ENCODE measurements at places on chromosomes 5 and 9.
A peak's percentile ranks its signal among the peaks of the same experiment; 100 is the strongest.

- DNase-seq: no peak
Measured at GRCh38 chr5:154345255-154345952, 100.4 kb upstream of the SAP30L start.

DNA sequence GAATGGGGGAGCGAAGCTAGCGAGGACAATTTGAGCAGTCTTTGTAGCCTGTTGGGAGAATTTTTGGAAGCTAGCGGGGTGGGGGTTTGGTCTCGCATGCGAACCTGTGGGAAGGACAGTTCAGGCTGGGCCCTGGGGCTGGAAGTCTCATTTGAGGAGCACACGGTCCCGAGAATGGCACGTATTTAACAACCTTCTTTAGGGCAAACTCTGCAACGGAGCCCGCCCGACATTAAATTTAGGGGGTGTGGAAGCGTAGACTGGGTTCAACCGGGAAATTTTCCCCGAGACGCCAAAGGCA, 35.2 kb upstream of the NFIB start:
- no peak for DNase-seq

DNA sequence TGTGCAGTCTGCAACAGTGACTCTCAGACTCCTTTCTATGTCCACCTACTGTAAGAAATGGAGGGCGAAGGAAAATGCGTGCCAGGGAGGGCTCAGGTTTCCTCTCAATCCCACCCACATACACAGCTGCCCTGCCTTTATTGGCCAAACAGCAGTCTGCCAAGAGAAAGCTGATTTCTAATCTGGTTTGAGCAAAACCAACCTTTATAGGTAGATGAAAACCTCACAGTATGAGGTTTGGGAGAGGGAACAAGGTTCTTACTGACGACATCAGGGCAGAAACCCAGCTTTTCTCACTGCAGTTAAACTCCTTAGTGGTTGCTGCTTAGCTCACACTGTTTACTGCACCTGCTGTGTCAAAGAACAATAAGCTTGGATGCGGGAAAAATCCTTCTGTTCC, 152.3 kb upstream of the KLF9 start:
- DNase-seq: peak; percentile 44

- DNase-seq: no peak
Measured at GRCh38 chr9:126341902-126342301, 15.3 kb downstream of the MVB12B start.

DNA sequence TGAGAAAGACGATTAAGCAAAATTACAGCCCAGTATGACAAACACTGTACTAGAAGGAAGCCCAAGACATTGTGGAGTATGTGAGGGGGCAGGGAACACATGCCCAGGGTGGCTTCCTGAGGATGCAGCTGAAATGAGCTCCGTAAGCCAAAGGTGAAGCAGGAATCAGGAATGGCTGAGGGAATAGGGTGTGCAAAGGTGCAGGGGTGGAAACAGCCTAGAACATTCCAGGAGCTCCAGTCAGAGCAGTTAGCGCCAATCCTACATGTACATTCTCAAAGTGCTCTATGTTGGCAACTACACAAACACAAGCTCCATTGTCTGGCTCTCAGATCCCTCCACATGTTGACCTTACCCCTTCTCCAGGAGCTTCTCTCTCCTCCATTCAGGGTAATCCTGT, 257.9 kb downstream of the MAN2A1 start:
- DNase-seq: no peak

DNA sequence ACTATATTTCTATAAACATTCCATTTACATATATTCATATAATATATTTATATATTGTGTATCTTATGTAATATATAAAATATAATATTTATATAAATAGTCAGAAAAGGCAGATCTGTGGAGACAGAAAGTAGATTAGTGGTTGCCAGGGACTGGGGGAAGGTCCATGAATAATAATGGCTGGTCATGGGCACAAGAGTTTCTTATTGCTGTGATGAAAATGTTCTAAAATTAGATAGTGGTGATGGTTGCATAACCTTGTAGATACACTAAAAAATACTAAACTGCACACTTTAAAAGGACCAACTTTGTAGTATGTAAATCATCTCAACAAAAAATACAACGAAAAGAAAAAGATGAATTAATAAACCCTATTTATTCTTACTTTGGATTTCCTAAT, 47.3 kb downstream of the NUP155 start:
- DNase-seq: no peak

GRCh38 chr9:113298311-113298710, 4.9 kb downstream of the RNF183 start:
- no peak for DNase-seq

GRCh38 chr5:23013395-23013998, 160.4 kb upstream of the CDH12 start:
- no peak for DNase-seq

DNA sequence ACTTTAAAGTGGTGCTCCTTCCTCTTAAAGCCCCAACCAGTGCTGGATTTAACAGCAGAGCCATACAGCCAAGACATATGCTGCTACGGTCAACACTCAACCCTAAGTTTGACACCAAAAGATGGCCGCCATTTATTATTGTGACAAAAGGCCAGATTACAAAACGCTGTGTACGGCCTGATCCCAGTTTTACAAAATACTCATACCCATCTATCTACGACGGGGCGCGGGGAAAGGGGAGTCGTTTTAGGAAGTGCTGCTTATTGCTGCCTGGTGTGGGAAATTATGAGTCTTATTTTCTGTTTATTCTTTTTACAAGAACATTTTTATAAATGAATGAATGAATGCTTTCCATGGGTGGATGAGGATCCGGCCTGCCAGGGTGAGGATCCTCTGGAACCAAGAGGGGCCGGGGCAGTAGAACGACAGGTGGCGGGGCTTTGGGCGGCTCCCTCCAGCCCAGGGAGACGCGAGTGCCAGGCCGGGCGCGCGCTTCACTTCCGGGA, 457 bp upstream of the IDNK start:
- DNase-seq: no peak

- peak; percentile 9 for DNase-seq
Measured at GRCh38 chr5:148179234-148179824, 11.0 kb downstream of the SPINK14 start.
